ENCODE measurements at places on chromosomes 7 and 10.

DNA sequence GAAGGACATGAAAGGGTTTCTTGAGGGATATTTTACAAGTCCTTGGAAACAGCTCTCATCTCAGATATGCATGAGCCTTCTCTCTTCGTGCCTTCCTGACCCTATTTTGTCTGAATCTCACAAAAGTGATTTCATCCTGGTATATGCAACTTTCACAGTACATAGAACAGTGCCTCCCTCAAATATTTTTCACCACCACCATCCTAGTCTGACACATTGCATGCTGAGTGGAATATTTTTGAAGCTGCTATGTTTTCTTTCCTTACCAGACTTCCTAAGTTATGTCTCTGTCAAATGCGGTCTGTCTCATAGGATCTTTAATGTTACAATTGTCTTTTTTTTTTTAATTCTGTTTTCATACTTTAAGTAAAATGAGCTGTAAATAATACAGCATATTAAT lies 673.3 kb upstream of the LRRN3 start:
- no peak for DNase-seq

DNA sequence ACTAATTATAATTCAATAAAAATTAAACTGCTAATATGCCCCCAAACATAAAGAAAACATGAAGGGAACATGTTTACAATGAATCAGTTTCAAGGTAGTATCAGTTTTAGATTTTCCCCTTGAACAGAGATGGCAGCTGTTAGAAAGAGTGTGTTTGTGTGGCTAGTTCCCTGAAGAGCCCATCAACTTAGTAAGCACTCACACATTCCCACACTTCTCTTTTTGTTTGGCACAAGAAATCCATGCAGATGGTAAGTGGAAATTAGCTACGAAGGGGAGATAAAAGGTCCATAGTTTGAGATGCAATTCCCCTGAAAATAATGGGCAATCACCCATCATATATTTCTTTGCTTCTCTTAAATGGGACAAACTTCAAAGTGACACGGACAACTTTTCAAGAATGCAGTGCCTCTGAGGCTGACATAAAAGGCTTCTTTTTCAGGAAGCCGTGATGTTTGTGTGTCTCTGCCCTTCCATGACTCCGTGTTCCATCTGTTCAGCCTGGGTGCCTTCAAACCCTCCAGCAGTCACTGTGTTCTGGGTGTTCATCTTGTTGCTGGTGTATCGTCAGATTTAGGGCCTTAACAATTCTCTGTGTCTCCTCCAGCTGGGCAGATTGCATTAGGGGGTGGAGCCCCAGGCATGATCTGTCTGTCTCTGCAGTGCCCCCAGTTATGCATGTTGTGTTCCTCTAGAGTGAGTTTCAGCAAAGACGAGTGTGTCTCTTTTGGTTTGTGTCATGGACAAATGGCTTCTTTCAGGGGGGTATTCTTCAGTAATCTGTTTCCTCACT lies 259.5 kb upstream of the NPY start:
- DNase-seq, result no peak

DNA sequence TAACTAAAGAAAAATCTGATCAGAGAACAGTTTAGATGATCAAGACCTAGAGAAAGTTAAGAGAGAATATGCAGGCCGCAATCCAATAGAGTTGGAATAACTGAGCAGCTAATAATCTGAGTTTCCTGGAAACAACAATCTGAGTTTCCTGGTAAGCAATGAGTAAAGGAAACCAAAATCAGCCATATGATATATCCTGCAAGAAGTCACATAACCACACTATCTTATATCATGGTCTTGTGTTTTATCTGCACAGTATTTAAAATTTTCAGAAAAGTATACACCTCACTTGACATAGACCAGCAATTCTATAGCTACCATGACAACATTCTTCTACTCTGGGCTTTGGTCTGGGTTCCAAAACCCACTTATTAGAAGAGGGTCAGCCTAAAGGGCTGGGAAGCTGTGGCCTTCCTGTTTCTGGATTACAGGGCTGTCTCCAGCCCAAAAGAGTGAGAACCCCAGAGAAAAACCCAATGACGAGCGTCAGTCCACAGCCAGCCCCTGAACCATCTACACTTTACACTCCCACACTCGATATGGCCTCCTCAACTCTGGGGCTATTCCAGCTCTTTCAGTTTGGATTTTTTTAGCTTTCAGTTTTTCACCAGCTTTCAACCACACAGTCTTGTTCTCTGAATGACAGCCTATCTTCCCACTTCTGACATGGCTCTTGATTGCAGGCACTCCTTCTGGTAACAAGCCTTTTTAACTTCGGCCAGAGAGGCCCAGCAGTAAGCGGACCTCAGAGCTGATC lies 110.4 kb downstream of the GLI3 start:
- DNase-seq, result no peak

- DNase-seq, result no peak
Observed at GRCh38 chr7:158263964-158264748, 323.5 kb downstream of the PTPRN2 start.

DNA sequence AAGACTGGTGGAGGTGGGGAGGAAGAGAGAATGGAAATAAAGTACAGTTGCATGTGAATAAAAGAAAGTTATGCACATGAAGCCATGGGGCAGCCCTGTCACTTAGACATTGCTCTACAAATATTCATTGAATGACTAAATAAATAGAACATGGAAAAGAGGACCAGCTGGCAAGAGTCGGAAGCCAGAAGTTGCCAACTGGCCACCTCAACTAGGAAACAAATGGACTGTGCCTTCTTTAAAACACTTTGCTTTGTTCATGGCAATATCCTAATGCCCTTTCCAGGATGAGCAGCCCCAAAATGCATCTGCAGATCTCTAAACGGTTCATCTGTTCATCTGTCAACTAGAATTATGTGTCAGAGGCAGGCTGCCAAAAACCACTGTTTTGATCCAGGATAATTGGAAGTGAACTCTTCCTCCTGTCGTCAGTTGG lies 157.3 kb downstream of the NOC3L start:
- no peak for DNase-seq

GRCh38 chr7:155211761-155212160 lies 85.9 kb upstream of the INSIG1 start:
- DNase-seq, result no peak

DNA sequence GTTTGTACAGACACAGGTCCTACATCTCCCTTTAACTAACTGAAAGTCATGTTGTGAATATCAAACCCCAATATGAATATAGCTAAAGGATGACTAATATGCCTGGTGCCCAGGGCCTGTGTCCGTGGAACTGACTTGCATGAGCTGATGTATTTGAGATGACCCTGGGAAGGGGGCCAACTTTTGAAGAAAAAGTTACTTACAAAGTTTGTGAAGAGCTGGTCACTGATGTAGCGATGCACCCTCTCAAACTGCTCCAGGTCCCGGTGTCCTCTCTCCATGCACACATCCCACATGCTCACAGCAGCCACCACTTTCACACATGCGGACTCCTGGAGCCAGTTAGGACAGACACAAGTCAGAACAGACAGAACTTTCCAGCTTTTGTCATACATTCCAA lies 106.2 kb downstream of the ABCC2 start:
- DNase-seq, result no peak

- DNase-seq, result no peak
Observed at GRCh38 chr7:156423876-156424275, 216.7 kb upstream of the RNF32 start.

GRCh38 chr10:83274088-83274487 lies 865.2 kb upstream of the GHITM start:
- no peak for DNase-seq
